NCI-H2081 (cell line): ENCODE measurements at places on chromosomes 11 and 22.
A peak's percentile ranks its signal among the peaks of the same experiment; 100 is the strongest.

- no peak for DNase-seq
Observed at GRCh38 chr11:14075118-14076078, 112.9 kb downstream of the SPON1 start.

DNA sequence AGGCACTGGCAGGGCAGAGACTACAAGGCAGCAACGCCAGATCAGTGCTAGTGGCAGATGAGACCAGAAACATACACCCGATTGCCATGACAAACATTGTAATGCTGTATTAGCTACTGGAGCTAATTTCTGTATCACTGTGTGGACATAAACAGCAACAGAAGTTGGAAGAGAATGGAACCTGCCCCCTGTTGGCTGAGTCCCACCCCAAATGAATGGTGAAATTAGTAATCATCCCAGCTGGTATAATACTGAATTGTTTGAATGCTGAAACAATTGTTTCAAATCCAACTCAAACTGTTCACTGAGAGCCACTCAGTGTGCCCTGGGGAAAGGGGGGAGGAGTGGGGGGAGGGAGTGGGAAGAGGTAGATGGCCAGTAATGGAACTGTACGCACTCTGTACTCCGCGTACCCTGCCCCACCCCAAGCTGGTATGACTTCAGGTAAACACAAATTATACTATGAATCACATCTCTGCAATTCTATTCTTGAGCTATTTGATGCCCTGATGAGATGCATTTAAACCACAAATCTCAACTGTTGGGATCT is 11.2 kb upstream of the BIRC3 start:
- peak; percentile 47 for DNase-seq

DNA sequence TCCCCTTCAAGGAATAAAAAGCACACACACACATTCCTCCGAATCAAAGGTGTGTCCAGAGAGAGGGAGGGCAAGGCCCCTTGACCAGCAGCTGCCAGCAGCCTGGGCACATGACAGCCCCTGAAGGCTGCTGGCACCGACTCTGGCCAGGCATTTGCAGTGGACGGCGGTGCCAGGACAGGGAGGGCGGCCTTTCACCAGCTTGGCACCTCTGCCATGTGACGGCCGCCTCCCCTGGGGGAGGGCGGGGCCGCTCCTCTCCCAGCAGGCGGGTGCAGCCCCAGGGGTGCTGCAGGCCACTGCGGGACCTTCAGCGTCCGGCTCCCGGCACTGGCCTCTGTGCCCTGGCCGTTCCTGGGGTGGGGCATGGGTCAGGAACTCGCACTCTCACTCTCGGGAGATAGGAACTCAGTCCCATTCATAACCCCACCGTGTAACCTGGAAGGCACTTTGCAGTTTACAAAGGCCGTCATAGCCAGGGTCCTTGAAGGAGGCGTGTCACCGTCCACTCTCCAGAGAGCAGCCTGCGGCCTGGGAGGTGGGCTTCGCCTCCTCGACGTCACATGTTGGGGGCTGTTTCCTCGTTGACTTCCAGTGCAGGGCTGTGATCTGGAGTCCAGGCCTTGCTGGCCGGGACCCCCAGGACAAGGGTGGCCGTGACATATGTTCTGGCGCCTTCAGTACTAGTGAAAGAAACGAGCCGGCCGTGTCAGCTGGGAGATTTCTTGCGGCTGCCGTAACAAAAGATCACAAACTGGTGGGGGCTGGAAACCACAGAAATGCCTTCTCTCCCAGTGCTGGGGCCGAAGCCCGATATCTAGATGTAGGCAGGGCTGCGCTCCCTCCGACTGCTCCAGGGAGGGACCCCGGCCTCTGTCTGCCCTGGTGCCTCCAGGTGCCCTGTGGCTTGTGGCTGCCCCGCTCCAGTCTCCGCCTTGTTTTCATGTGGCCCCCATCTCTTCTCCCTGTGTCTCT is 39.9 kb upstream of the SMIM38 start:
- DNase-seq: no peak

GRCh38 chr22:36194971-36195370 is 6.6 kb downstream of the APOL4 start:
- DNase-seq: peak; percentile 52

DNA sequence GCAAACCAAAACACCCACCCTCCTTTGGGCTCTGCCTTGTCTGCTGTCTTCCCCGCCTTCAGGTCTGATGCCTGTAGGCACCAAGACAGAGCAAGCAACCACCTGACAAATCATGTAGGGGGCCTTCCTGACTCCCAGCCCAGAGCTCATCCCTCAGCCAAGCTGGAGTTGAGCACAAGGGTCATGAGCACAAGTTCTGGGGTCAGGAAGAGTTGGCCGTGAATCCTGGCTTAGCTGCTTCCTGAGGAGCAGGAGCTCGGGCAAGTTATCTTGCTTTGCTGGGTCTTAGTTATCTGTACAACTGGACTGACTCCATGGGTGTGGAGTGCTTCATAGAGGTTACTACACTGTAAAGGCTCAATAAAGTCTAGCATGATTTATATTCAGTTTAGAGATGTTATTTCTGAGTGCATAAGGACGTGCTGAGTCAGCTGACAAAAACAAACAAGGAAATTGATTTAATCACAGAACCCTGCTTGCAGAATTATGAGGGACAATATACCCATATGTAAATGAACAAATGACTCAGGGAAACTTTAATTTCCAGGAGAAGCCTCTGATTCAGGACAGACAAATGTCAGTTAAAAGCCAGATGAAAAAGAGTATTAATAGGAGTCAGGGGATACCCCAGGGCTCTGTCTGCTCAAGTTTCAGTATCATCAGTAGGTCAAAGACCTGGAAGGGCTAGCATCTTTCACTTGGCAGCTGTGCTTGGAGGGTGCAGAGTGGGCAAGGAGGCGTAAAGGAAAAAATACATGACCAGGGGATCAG is 15.0 kb upstream of the APOA1 start:
- DNase-seq: no peak

DNA sequence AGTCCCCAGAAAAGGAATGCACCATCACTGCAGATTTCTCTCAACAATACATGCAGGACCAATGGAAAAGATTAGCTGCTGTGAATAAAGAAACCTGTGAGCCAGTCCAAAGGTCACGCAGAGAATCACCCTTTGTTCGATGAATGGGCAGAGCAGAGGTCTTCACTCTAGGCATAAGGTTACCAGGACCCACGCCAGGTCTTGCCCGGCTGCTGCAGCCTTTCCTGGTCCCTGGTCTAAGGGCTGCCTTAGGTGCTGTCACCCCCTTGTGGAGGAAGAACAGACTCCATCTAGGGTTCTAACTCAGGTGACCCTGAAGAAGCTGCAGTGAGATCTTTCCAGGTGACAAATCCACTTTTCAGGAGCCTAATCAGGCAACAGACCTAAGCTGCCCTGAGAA is 29.0 kb upstream of the NAP1L4 start:
- DNase-seq: peak; percentile 22

GRCh38 chr11:10866893-10867331 is 9.1 kb upstream of the ZBED5 start:
- no peak for DNase-seq

- no peak for DNase-seq
Observed at GRCh38 chr22:21698430-21699329, 32.9 kb downstream of the PPIL2 start.

DNA sequence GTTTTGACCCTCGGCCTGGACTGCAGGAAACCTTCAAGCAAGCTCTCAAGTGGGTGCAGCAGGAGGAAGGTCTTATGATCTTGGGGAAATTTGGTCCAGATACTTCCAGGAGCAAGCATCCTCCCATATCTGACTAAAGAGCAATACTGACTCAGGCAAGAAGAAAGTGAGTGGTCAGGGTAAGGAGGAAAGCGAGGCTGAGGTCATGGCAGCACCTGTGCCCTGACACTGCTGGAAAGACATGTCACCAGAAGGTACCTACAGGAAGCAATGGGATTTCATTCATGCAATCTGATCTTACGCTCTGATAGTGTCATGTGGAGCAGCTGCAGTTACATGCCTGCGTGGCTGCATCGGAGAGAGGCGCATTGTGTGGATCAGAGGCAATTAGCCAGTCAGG is 6.5 kb upstream of the TOP3B start:
- no peak for DNase-seq

DNA sequence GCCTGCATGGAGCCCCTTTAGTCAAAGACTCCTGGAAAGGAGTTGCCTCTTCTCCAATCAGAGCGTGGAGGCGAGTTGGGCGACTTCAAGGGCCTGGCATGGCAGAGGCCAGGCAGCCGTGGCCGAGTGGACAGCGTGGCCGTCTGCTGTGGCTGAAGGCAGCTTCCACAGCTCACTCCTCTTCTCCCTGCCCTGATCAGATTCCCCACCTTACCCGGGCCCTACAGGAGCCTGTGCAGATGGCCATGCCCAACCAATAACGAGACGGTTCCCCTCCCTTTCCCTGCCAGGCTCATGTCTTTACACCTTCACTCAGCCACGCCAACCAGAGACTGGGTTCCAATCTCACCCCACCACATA is 20.0 kb upstream of the SLC22A12 start:
- no peak for DNase-seq

DNA sequence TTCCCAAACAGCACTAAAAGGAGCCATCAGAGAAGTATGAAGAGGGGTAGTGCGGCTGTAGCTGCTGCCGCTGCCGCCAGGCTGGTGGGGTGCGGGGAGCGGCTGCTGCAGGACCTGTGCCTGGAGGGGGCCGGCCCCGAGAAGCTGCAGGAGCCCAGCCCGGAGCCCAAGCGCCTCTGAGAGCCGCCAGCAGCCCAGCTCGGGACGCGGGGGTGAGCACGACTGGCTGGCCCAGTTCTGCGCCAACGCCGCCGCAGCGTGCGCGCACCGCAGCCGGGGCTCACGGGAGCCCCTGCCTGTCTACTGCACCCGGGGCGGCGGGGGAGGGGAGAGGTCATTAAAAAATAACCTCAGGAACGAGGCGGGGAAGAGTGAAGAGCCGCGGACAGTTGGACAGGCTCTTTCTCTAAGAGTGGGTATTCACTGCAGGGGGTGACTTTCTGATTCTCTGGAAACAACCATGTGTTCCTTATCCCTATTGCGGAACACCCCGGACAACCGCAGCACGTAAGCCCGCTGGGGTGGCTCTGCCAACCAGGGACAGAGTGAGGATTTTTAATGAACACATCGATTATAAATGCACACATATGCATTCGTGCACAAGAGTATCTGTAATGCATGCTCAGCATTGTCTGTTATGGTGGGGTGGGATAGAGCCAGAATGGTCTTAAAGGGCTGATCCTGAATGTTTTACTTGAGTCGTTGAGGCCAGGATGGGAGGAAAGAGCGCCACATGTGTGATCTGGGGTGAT is 453 bp downstream of the GAS2 start:
- DNase-seq: peak; percentile 55

GRCh38 chr11:2908130-2908529 is 21.1 kb downstream of the PHLDA2 start:
- no peak for DNase-seq

DNA sequence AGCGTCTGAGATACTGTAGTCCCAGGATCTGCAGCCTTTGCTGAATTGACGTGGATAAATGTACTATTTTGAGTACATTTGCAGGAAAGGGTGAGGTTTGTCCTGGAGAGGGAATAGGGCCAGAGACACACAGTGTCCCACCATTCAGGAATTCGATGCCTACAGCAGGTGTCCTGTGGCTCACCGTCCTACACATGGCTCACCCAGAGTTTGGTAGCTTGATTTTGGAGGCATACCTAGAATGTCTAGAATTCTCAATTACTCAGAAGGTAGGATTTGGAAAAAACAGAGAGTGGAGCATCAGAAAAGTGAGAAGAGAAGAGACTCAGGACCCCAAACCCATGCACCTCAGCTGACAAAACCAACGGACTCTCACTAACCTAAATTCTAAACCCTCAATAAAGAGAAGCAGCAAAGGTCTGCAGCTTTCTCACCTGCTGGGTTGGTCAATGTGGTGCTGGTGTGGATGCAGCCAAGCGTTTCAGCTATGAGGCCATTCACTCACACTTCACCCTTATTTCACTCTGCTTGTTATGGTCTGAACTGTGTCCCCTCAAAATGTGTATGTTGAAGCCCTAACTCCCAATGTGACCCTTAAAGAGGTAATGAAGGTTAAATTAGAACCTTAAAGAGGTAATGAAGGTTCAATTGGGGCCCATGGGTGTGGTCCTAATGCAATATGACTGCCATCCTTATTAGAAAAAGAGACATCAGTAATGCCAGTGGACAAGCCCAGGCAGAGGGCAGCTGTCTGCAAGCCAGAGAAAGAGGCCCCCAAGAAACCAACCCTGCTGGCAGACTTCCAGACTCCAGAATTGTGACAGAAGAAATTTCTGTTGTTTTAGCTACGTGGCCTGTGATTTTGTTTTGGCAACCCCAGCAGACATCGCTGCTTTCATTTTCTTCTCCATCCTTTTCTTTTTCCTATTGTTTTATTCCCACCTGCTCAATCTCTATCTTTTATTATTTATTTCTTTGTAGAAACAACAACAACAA is 187.8 kb downstream of the SNX19 start:
- DNase-seq: no peak

DNA sequence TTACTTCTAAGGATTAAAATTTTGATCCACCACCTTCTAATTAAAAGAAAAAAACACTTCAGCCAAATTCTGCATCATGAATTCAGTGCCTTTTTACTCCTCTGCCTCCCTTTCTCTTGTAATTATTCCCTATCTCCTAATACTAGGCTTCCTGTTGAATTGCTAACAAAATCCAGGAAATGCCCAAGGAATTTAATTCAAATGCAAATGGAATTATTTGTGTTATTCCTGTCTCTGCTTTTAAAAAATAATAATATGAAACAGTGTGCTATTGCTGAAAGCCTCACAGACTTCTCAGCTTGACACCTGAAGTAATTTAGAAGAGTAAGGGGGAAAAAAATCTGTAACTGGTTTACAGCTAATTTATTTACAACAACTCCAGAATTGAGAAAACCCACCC is 85.5 kb downstream of the DLG2 start:
- no peak for DNase-seq

- DNase-seq: peak; percentile 24
Observed at GRCh38 chr22:19070397-19071169, 51.6 kb downstream of the DGCR2 start.

- no peak for DNase-seq
Observed at GRCh38 chr11:128901653-128902514, 10.7 kb downstream of the KCNJ5 start.

DNA sequence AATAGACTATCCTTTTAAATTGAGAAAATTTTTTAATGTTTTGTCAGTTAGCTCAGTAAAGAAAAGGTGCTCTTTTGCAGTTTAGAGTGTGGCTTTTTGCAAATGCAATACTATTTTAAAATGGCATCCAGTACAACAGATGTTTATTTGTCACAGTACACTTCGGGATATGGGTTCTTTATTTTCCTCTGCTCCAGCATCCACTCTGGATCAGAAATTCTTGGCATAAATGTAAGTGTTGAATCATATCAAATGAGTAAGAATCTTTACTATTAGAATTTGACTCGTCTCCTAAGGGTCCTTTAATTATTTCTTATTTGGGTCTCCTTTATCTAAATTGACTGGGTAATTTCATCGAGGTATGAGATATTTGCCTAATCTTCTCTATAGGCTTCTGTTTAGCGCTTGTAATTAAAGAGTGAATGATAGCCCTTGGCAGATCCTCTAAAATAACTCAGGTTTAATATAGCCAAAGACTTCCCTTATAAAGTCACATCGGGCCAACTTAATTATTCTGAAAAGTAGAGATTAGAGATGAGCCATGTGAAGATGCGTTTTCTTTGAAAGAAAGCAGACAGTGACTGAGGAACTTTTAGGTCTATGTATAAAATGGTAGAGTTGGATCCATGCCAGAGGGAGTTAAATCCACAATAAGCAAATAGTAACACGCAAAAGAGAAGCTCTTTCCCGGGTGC is 132.7 kb downstream of the CASP12 start:
- DNase-seq: no peak

GRCh38 chr11:29173660-29174062 is 843.2 kb downstream of the KCNA4 start:
- DNase-seq: no peak
